ENCODE measurements at places on chromosomes 16 and 17. TPM values are rescaled to one million over a fixed set of nuclear protein-coding genes. Genes with fewer than 3 reads are reported as not detected.

DNA sequence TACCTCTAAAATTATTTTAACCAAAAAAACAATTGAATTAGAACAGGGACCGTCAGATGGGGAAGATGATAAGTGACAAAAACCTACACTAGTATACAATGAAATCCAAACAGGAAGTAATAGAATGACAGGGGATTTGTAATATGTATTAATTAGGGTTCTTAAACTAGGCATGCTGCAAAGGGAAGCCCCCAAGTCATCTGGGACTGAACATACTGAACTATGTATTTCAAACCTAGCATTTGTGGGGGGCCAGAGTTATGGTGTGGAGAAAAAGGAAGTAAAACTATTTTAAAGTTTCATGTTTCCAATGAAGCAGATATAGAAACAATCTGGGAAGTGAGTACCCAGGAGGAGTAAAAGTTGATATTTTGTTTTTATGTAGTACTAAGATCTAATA, 133.2 kb upstream of the HS3ST3A1 start:
- H3K27me3 ChIP-seq, result no peaks in the 10 kb centered on the region
- H3K36me3 ChIP-seq, result no peaks in the 10 kb centered on the region
- DNase-seq, result no peak
- no peak overlapping the region for H3K4me3 ChIP-seq
- H3K4me1 ChIP-seq, result no peaks in the 10 kb centered on the region

DNA sequence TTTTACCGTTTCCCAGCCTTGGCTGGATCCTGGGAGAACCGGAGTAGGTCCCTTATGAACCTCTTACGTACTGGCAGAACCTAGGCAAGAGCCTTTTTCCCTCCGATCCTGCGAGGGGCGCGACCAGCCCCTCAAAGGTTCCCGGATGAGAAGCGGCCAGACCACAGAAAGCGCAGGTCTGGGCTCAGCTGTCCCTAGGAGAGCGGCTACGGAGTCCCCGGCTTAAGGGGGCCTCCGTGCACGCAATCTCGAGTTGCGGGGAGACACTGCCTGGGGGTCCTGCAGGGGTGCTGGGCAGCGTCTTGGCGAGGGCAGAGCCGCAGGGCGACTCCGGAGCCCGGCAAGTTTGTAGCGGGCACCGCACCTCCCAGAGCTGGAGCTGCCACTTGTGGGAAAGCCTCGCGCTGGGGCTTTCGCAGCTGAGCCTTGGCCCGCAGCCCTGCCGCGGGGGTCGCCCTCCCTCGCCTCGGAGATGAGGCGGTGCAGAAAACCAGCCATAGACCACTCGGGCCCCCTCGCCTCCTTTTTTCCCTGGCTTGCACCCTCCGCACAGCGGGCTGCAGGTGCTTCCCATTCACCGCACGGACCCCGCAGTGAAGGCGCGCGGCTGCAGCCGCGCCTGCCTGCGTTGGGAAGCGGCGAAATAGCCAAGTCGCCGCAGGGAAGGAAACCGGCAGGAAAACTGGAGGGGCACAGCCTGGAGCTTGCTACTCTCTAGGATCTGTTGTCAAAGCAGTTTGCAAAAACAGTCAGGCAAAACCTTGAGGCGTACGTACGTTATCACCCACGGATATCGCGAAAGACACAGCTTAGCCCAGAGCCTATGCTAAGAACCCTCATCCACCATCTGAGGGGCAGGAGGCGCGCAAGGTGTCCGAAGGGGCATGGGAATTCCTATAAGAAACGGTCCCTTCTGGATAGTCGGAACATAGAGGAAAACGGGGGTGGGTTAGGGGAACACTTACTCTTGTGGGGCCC, 834 bp downstream of the CDH8 start:
- DNase-seq, result peak; percentile 54
- no peaks in the 10 kb centered on the region for H3K36me3 ChIP-seq
- peaks cover 41% of the 10 kb centered on the region for H3K27me3 ChIP-seq
- H3K4me1 ChIP-seq, result peaks cover 29% of the 10 kb centered on the region

GRCh38 chr16:20782470-20782869, 18.7 kb downstream of the ACSM3 start:
- no peaks in the 10 kb centered on the region for H3K36me3 ChIP-seq
- no peak for DNase-seq
- no peak overlapping the region for H3K4me3 ChIP-seq
- no peaks in the 10 kb centered on the region for H3K27me3 ChIP-seq
- no peak overlapping the region for H3K27ac ChIP-seq
- H3K4me1 ChIP-seq, result no peaks in the 10 kb centered on the region

GRCh38 chr17:42065201-42065600, 14.8 kb upstream of the C17orf113 start:
- H3K4me3 ChIP-seq, result no peak overlapping the region
- DNase-seq, result no peak
- no peak overlapping the region for H3K27ac ChIP-seq

GRCh38 chr17:17537311-17538099, 41.3 kb upstream of the RASD1 start:
- H3K27ac ChIP-seq, result no peak overlapping the region
- no peaks in the 10 kb centered on the region for H3K27me3 ChIP-seq
- no peak for DNase-seq
- H3K4me3 ChIP-seq, result no peak overlapping the region
- peaks cover 43% of the 10 kb centered on the region for H3K4me1 ChIP-seq

GRCh38 chr16:76194616-76195015, 82.6 kb upstream of the CNTNAP4 start:
- H3K27me3 ChIP-seq, result no peaks in the 10 kb centered on the region
- H3K4me1 ChIP-seq, result no peaks in the 10 kb centered on the region
- H3K4me3 ChIP-seq, result no peak overlapping the region
- H3K27ac ChIP-seq, result no peak overlapping the region
- H3K36me3 ChIP-seq, result no peaks in the 10 kb centered on the region

DNA sequence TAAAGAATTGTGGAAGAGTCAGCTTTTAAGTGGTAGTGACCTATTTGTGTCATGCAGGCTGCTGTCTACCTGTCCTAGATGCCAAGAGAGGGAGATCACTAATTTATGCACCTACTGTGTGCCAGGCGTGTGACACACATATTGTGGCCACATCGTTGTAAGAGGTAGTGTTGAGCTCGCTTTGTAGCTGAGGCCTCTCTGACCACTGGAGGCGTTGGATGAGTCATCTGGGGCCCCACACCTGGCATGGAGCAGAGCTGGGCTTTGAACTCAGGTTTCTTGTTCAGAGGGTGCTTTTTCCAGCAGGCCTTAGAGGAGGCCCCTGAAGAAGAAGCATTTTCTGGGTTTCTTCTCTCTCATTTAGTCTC, 52.3 kb upstream of the LGALS9 start:
- no peak overlapping the region for H3K27ac ChIP-seq
- peaks cover 19% of the 10 kb centered on the region for H3K36me3 ChIP-seq
- DNase-seq, result no peak
- peaks cover 11% of the 10 kb centered on the region for H3K4me1 ChIP-seq
- H3K4me3 ChIP-seq, result no peak overlapping the region

DNA sequence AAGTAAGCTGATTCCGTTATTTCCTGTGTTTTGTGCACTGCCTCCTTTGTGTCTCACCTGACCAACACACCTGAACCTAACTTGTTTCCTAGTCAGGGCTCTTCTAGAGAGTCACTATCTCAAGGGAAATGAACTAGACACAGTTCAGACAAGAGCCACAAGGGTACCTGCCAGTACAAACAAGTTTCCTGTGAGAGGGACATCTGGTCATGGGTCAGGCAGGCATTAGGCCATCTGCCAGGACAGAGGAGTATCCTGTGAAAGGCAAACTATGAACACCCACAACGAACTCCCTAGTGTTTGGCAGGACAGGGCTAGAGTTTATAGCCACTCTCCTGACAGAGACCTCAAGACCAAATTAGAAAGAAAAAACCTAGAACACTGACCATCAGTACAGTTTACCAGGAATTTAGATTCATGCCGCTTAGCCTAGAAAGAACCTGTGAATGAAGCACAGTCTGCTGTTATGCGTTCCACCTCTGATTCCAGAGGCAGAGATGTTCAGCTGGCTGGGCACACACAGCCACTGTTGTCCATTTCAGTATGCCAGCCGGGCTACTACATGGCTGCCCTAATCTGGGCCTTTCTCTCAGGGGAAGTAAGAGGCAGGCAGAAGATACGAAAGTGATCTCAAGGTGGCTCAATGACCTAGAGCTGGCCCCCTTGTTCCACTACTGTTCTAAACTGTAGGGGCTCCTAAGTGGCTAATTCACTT, 20.7 kb upstream of the GLG1 start:
- H3K27ac ChIP-seq, result no peak overlapping the region
- no peak overlapping the region for H3K4me3 ChIP-seq
- H3K4me1 ChIP-seq, result no peaks in the 10 kb centered on the region
- no peak for DNase-seq

DNA sequence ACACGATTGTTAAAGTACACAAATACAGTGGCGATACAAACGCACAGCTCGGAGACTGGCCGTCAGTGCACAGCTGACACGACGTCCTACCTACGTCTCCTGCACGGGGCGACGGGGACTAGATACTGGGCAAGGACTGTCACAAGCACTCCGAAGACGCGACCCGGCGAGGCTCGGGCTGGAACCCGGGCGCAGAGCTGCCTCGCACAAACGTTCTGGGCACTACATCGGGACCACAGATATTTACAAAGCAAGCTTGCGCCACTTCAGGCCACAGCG, 13.8 kb downstream of the SLC16A3 start:
- H3K4me3 ChIP-seq, result no peak overlapping the region
- no peaks in the 10 kb centered on the region for H3K27me3 ChIP-seq
- H3K4me1 ChIP-seq, result peaks cover 48% of the 10 kb centered on the region
- H3K27ac ChIP-seq, result no peak overlapping the region

DNA sequence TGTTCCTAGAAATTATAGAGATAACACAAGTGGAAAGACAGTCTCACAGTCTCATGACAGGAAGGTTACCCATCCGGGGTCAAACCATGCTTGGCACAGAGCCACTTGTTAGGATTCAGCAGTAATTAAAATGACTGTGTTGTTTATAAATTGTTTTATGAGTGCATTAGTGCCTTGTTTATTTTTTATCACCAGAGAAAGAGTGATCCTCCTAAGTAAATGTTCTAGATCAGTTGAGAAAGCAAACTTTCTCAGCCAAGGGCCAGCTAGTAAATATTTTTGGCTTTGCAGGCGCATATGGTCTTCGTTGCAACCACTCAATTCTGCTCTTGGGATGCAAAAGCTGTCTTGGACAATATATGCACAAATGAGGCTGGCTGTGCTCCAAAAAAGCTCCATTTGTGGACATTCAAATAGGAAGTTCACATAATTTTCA, 253.9 kb upstream of the CACNG5 start:
- peak overlapping the region; percentile 69 for H3K27ac ChIP-seq
- H3K4me3 ChIP-seq, result no peak overlapping the region
- no peaks in the 10 kb centered on the region for H3K27me3 ChIP-seq
- no peak for DNase-seq
- H3K4me1 ChIP-seq, result peaks cover 23% of the 10 kb centered on the region

DNA sequence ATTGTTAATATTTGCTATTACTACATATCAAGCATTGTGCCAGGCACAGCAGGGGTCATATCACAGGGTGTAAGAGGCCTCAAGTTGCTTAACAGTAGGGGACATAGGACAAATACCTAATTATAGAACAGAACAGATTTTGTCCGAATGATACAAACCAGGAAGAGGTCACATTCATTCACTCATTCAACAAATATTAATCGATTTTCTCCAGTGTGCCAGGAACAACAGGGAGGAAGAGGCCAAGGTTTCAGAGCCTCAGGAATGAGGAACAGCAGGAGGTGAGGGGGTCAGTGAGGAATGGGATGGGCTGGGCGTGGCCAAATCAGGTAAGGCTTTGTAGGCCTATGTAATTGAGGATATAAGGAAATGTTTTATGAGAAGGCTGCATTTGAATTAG, 11.2 kb upstream of the CHST4 start:
- no peak overlapping the region for H3K27ac ChIP-seq
- H3K27me3 ChIP-seq, result no peaks in the 10 kb centered on the region
- H3K4me1 ChIP-seq, result no peaks in the 10 kb centered on the region
- no peak for DNase-seq

The AHSP gene
- polyA plus RNA-seq, result 4.2 TPM

The RAMP2 gene
- polyA plus RNA-seq, result 79.3 TPM

The CPHXL2 gene
- 0.21 TPM for polyA plus RNA-seq

The PHB1 gene
- polyA plus RNA-seq, result 136 TPM
